Activated naive CD8-positive, alpha-beta T cell treated with anti-CD3 and anti-CD28 coated beads for 36 hours (primary cell): ENCODE measurements at places on chromosomes 13 and 19. TPM values are rescaled to one million over a fixed set of nuclear protein-coding genes. Genes with fewer than 3 reads are reported as not detected.

Gene PLVAP
- total RNA-seq = not detected

DNA sequence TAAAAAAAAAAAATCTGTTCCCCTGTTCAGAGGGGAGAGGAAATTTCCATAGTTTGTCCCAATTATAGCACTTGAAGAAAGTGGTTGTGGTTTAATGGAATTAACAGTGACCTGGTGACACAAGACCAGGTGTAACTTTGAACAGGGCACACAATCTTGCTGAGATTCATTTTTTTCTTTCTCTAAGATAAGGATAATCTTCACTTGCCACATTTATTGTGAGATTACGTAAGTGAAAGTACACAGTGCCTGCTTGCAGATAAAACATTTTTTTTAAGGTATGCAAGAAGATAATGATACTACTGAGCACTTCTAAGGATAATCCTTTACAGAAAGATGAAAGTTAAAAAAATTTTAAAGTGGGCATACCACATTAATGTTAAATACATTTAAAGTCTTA lies 448.1 kb downstream of the DIAPH3 start:
- no peak for DNase-seq

- DNase-seq = no peak
Observed at GRCh38 chr19:44596428-44597130, 16.8 kb upstream of the IGSF23 start.

Gene CAPNS1
- 307 TPM for total RNA-seq

- no peak for DNase-seq
Observed at GRCh38 chr19:51421229-51422052, 4.0 kb upstream of the SIGLEC10 start.

Gene ONECUT3
- not detected for total RNA-seq

Gene NKG7
- 85.3 TPM for total RNA-seq

Gene OR7A5
- not detected for total RNA-seq

DNA sequence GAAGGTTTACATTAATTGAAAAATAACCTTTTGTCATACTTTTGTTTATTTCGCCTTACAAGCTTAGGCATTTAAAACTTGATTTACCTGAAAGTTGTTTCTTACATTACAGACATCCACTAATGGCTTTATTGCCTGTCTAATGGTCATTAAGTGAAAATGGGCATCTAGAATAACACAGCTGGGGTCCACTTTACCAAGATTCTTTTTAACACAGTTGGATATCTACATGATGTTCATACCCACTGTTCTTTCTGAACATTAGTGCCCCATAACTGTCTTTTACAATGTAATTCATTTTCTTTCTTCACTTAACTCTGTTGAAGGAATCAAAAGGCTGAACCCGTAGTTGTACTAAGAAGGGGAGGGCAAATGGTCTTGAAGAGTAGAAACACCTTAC lies 19.8 kb upstream of the KLHL1 start:
- DNase-seq = no peak

Gene DKKL1
- not detected for total RNA-seq

DNA sequence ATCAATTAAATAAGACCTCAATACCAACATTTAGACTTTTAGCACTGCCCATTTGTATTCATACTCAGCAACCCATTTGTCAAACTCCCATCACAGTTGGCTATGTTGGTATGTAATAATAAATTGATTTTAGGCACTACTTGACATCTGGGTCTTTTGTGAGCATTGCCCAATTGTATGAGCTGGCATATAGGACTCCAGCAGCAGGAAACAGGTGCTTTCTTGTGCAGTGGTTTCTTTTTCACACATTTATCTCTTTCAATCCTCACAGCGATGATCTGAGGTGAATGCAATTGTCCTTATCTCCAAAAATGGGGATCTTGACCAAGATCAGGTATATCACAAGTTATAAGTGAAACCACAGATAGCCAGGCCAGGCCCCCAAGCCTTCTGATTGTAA lies 96.9 kb upstream of the OXGR1 start:
- no peak for DNase-seq

DNA sequence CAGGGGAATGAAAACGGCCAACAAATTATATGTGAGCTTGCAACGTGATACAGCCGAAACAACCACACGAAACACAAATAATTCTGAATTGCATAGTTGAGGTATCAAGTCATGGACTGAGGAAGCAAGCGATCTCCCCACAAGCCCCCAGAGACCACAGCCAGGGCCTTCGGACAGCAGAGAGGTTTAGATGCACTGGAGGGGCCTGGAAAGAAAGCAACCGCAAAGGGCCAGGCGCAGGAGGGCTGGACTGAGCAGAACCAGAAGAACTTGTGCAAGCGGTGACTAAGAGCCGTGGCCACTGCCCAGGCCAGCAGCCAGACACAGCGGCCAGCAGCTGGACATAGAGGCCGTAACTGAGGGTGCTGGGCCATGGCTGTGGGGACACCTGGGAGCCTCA lies 131.4 kb downstream of the TNFRSF19 start:
- no peak for DNase-seq

Gene CTXN1
- 0.52 TPM for total RNA-seq

DNA sequence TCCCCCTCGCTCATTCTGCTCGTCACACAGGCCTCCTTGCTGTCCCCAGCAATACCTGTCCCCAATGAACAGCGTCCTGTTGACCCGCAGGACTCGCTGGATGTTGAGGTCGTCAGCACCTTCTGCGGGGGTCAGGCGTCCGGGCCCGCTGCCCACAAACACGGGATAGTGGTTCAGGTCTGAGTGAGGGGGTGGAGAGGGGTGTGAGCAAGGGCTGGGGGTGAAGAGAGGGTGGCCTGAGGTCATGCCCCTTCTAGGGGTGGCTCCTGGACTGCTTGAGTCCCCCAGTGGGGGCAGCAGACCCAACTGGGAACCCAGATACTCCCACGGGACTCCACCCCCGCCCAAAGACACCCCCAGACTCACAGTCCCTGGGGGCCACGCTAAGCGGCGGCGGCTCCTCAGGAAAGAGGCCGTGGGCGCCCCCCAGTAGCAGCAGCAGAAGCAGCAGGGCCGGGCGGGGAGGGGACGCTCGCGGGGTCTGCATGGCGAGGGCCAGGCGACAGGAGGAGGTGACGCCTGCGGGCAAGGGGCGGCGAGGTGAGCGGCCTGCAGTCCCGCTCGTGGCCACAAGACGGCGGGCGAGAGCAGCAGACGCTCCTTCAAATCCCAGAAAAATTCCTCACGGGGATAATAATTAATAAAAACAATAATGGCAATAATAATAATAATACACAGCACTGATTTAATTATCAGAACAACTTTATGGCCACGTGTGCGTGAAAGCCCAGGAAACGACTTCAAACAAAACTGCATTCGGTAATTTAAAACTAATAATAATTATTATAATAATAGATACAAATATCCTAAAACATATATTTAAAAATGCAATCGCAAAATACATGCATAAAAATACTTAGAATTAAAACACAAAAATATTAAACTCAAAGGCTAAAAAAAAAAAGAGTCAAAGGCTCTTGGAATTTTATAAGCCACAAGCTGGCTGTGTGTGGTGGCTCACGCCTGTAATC lies 1.2 kb downstream of the SEMA6B start:
- no peak for DNase-seq

DNA sequence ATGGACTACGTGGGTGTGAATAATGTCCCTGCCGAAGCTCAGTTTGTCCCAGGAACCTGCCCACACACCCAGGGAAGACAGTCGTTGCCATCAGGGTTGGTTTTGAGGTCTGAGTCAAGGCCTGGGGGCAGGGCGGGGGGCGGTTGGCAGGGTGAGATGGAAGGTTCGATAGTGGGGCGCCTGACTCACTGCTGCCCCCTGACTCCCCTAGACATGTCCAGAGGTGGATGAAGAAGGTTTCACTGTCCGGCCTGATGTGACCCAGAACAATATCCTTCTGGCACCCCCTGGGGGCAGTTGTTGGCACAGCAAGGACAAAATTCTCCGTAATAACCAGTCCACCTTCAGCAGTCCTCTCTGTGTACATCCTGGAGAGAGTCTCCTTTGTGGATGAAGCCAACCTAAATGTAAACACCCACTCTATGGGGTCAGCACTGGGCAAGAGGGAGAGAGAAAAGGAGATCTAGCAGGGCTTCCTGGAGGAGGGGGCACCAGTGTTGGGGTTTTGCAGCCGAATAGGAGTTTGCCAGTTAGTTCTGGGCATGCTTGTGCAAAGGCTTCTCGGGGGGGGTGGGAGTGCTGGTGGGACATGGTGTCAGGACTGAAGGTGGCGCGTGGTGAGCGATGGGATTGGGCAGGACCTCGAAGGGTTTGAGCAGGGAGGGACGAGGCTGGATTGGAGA lies 19.6 kb upstream of the B3GNT3 start:
- no peak for DNase-seq

DNA sequence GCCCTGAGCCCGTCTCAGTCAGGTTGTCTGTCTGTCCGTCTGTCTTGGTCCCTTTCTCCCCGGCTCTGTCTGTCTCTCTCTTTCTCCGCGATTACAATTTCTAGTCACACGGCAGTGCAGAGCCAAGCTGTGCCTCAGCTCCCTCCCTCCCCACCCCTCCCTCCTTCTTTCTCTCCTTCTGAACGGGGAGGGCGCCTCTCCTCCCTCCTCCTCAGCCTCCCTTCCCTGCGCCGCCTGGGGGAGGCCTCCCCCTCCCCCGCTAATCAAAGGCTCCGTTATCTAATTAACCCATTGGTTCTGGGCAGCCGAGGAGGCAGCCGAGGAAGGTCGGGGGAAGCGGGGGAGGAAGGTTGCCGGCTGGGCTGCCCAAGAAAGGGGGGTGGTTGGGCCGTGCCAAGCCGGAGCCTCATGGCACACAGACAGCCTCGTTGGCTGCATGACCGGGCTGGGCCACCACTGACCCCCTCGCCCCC lies 16.5 kb downstream of the LRRC4B start:
- DNase-seq = no peak

DNA sequence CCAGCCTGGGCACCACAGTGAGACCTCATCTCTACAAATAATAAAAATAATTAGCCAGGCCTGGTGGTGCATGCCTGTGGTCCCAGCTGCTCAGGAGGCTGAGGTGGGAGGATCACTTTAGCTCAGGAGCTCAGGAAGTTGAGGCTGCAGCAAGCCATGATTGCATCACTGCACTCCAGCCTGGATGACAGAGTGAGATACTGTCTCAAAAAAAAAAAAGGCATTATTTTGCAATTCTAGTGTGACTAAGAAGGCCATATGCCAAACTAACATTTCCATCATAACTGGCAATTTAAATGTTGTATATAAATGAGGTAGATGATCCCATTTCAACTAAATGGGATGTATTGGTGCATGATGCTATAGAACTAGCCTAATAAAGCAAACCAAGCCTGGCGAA lies 632.8 kb upstream of the KLF12 start:
- no peak for DNase-seq

- no peak for DNase-seq
Observed at GRCh38 chr19:53091413-53092254, 11.6 kb downstream of the ZNF160 start.

GRCh38 chr19:55372316-55373081 lies 2.2 kb upstream of the IL11 start:
- peak; percentile 66 for DNase-seq

DNA sequence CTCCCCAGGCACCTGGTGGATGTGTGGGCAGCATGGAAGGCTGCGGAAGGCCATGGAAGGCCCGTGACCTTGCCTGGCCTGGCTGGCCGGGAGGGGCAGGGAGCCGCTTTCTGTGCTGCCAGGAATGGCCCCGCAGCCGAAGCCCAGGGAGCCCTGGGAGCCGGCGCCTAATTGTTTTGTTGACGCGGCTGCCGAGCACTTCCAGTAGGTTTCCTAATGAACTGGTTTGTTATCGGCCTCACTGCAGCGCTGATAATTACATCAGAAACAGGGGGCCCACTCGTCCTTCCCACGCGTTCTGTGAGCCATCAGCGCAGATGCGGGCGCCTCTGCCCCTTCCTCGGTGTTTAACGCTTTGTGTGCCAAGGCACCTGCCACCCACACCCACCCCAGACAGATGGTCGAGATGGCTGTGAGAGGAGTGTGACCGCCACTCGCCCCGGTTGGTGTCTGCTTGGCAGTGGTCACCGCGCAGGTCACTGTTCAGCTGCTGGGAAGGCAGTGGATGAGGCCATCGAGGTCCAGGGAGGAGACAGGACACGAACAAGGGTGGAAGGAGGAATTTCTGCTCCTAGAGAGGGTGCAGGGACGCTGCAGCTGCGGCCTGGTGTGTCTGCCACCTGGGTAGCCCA lies 124.5 kb downstream of the KDM4B start:
- no peak for DNase-seq

- DNase-seq = no peak
Observed at GRCh38 chr19:33668968-33669367, 47.2 kb downstream of the CHST8 start.

Gene ZNF470
- total RNA-seq = 4.3 TPM

GRCh38 chr19:42255766-42256745 lies 1.1 kb upstream of the ERF start:
- peak; percentile 24 for DNase-seq

- peak; percentile 14 for DNase-seq
Observed at GRCh38 chr19:23070353-23071146, 46.3 kb upstream of the ZNF730 start.

- DNase-seq = peak; percentile 47
Observed at GRCh38 chr19:2087621-2088100, 8.5 kb downstream of the MOB3A start.

Gene VRK3
- total RNA-seq = 43.1 TPM

DNA sequence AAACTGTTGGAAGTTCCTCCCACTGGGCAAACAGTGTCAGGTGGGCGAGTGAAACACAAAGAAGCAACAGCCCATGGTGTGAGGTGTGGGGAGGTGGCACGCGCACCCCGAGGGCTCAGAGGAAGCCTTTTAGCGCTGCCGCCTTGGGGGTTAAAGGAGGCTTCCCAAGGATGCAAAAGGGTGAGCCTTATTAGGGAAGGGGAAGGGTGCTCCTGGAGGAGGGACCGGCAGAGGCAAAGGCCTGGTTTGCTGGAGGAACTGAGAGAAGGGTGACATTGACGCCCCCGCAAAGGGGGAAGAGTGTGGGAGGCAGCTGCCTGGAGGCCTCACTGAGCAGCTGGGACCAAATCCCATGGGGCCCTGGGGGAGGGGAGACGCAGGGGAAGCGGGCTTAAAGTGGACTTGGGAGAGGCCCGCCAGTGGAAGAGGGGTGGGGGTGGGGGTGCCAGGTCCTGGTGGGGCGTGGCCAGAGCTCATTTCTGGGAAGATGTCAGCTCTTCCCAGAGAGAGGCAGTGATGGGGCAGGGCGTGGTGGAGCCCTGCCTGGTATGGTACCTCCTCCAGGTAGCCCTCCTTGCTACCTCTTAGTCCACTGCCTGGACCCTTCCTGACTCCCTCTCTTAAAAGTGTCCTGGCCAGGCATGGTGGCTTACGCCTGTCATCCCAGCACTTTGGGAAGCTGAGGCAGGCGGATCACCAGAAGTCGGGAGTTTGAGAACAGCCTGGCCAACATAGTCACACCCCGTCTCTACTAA lies 12.0 kb upstream of the FCHO1 start:
- DNase-seq = no peak

Gene PALM
- not detected for total RNA-seq

DNA sequence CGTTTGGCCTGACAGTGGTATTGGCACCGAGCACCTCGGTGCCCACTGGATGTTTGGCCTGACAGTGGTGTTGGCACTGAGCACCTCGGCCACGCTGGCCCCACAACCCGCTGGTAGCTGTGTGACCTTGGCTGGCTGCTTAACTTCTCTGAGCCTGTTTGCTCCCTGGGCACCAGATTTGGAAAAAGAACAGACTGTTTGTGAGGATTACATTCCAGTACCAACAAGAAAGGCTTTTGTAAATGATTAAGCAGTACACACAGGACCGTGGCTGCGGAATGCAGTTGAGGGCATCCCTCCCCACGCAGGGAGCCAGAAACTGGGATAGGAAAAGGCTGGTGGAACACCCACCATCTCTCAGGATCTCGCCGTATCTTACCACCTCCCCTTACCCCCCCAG lies 31.9 kb downstream of the SLC25A42 start:
- DNase-seq = no peak
